BJ (cell line): ENCODE measurements at places on chromosomes 11 and 22.

DNA sequence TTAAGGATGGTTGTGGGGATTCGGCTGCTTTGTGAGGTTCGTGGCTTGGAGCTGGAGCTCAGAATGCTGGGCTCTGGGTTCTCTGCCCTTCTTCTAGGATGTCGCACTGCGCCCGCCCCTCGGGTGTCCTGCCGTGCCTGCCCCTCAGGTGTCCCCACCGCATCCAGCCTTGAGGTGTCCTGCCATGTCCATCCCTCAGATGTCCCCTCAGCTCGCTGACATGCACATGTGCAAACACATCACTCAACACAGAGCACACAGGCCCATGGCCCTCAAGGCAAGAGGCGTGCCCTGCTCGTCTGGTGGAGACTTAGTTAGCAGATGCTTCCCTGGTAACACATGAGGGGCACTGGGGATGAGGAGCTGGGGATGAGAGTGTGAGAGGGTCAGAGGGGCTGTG, 359.3 kb downstream of the TBC1D22A start:
- no peak for DNase-seq

GRCh38 chr11:5600374-5600851, 4.0 kb downstream of the TRIM6 start:
- no peak for DNase-seq

- no peak for DNase-seq
These were observed 157.3 kb upstream of the TRPC6 start for GRCh38 chr11:101741061-101741460.

DNA sequence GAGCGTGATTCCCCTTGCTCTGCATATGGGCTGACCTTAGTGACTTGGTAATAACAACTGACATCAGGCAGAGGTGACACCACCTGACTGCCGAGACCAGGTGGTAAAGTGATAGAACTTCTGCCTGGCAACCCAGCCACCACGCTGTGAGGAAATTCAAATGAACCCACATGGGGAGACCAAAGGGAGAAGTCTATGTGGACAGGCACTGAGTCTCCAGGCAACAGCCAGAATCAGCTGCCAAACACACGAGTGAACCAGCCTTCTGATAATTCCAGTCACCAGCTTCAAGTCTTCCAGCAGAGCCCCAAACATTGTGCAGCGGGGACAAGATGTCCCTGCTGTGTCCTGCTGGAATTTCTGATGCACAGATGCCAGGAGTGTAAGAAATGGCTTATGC, 29.7 kb downstream of the SPATA19 start:
- DNase-seq, result no peak

DNA sequence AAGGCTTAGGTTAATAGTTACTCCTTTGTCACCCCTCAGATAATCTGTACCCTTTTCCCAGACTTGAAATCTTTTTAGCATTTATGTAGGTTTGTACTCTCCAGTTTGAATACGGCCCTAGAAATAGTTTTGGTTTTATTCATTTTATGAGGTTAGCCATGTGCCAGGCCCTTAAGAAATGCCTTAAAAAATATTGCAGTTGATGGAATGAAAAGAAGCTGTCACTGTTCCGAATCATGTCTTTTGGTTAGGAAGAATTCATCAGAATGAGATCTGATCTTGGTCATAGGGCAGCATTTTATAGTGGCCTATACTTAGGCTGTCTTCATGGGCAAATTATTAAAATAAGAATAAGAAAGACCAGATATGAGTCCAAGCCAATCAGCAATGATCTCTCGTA, 14.8 kb upstream of the PRSS23 start:
- DNase-seq, result no peak

- DNase-seq, result no peak
These were observed 207.5 kb downstream of the TBC1D22A start for GRCh38 chr22:46969961-46970360.

DNA sequence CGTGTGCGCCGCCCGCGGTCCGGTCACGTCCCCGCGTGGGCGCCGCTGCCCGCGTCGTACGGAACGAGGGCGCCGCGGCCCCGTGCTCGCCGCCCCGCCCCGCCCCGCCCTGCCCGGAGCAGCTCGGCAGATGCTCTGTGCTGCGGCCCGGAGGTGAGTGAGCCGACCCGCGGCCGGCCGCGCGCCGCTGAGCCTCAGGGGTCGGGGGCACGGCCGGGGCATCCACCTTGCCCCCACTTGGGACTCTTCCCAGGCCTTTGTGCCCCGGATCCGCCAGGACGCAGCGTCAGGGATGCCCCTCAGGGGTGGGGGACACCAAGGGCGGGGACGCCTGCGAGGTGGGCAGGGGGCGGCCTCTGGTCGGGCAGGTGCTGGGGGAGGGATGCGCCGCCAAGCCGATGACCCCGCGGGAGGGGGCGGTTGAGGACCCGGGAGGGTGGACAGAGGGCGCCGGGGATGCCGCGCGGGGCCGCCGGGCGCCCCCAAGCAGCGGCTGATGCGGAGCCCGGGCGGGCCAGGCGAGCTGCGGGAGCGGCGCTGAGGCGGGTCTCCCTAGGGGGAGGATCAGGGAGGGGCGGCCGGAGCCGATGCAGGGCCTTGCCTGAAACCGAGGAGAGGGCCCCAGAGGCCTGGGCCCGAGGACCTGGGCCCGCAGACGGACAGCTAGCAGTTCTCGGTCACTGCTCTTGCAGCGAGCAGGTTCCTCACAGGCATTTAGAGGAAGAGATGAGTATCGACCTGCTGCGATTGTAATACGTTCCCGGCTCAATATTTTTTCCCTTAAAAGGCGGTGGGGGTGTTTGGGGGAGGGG, at the start of gene GNAZ:
GNAZ (plus strand) TSS at position 102 of the 812 bp plus-strand sequence. CDS start 25,177 bp downstream, outside the sequence.
- no peak for DNase-seq

GRCh38 chr22:39818094-39818493, 75.5 kb downstream of the ENTHD1 start:
- no peak for DNase-seq

GRCh38 chr11:113778111-113778910, 1.3 kb upstream of the CLDN25 start:
- DNase-seq, result peak; percentile 13

- DNase-seq, result no peak
These were observed 91.4 kb downstream of the CSNK2A3 start for GRCh38 chr11:11261629-11262028.

DNA sequence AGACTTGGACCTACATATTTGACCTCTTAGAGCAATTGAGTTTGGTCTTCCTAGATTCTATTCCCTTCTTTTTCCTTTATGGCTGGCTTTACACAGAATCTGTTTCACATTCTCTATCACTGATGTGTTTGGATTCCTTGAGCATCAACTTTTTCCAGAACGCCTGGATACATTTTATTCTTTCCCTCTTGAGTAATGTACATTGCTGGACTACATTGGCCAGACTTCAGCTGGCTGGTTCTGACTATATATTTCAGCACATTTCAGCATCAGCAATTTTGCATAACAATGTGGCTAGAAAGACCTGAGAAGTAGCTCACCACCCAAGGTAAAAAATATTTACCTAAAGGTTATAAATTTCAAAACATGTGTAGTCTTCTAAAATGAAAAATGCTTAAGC, 2198.2 kb upstream of the RAG2 start:
- DNase-seq, result no peak

DNA sequence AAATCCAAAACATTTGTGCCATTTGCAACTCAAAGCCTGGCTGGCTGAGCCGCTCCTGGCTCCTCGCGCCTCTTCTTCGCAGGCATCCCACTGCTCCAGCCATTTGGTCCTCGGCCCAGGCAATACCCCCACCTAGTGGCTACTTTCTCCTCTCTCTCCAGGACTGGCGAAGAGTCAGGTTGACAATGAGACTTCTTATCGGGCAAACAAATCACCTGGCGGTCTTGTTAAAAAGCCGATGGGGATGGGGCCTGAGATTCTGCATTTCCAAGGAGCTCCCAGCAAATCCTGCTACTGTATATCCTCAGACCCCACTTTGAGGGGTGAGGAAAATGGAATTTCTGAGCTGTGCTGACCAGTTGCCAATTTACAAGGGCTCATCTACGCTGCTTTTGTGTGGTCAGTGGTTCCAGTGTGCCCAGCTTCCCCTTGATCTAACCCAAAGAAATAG, 89.0 kb downstream of the ISX start:
- DNase-seq, result no peak

- no peak for DNase-seq
These were observed 120.8 kb downstream of the CTTN start for GRCh38 chr11:70519117-70519516.

GRCh38 chr11:61697764-61698163, 17.6 kb downstream of the DAGLA start:
- no peak for DNase-seq

DNA sequence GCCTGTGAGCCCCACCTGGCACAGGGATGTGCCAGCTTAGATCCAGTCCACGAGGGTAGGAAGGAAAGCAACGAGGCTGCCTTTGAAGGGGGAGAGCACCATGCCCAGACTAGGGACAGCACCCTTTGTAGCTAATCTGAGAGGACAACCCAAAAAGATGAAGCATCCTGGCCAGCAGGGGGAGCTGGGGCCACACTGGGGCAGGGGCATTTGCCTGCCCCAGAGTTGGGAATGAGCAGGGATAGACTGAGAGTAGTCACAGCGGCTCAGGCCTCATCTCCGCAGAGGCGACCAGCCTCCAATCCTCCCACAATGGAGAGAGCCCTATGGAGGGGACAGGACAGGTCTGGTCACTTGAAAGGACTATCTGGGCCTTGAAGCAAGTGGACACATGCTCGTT, 16.4 kb downstream of the LMO1 start:
- no peak for DNase-seq

- peak; percentile 66 for DNase-seq
These were observed 22.8 kb downstream of the MYH9 start for GRCh38 chr22:36365020-36365411.

DNA sequence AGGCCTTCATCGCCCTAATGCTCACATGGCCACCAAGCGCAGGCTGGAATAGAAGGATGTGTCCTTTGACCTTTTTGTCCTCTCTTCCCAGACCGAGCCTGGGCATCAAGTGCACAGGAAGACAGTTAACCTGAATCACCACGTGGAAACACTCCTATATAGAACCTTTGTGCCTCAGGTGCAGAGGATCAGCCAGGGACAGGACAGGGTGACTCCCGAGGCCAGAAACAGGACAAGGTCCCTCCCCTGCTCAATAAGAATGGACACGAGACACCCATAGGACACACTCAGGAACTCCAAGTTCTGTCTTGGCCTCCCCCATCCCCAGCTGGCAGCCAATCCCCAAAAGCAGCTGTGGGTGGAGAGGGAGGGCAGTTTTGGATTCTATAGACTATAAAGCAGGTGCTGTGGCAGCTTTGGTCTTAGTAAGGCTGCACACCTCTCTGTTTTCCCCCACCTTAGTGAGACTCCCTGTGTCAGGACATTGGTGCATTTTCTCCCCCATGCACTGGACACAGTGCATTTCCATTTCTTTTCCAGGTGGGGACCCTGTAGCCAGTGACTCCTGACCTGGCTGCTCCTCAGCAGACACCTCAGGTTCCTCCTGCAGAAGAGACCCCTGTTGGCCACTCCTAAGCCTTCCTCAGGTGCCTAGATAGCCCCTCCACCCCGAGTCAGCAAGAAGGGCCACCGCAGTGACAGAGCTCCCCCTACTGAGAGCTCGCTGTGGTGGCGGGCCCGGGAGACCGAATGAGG, 43.6 kb upstream of the POU2AF1 start:
- DNase-seq, result no peak

GRCh38 chr22:30161051-30161469, 80.8 kb downstream of the HORMAD2 start:
- DNase-seq, result no peak

DNA sequence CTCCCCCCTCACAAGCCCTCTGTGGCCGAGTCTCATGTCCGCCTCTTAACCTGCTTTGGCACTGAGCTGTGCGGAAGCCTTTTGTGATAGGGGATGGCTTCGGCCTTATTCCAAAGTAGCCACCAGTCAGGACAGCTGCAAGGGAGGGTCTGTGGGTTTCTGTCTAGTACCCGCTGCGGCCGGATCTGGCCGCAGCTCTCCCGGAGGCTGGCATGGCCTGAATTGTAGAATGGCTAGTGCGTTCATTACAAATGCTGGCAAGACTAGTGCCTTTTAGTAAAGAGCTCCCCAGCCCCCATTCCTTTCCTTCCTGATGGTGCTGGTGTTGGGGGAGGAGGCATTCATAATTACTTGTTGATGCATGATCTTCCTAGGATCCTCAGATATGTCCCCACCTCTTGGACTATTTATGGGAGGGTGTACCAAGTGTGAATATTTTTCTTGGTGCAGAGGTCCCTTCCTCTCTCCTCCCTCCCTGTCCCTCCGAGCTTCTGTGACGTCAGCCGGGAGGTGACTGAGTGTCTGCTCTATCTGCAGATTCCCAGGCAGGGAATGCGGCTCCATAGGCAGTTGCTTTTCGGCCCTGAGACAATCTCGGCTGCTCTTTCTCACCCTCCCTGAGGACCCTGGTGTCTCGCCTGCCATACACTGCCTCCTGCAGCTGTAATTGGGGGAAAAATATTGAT, 108.7 kb upstream of the E2F8 start:
- no peak for DNase-seq

DNA sequence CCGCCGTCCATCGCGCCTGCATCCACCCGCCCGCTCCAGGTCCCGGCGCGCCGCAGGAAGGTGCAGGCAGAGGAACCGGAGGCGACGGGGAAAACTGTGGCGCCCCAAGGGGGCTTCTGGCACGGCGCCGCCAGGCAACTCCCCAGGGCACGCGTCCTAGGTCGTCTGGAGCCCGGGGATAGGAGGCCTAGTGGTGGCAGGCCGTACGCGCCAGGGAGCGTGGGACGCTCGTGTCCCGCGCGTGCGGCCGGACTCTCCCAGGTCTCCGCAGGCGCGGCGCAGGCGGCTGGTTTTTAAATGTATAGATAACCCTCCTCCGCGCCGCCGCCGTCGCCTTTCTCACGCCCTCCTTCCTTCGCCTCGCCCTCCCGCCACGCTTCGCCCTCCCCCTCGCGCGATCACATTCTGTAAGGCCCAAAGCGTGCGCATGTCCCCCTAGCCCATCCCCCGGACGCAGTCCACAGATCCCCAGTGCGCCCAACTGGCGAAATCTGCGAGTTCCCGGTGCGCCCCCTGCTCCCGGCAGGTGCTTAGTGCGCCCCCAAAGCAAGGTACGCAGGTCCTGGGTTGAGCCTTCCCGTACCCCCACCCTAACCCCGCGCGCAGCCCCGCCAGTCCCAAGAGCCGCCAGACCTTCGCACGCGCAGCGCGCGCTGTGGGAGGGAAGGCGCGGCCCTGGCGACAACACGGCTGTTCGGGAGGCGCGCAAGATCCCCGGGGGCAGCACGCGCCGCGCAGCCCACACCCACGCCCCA, at the start of gene ASCL2:
ASCL2 (minus strand) TSS at position 267 of the 755 bp plus-strand sequence; CDS start at position 11, 256 bp downstream.
- DNase-seq, result no peak

DNA sequence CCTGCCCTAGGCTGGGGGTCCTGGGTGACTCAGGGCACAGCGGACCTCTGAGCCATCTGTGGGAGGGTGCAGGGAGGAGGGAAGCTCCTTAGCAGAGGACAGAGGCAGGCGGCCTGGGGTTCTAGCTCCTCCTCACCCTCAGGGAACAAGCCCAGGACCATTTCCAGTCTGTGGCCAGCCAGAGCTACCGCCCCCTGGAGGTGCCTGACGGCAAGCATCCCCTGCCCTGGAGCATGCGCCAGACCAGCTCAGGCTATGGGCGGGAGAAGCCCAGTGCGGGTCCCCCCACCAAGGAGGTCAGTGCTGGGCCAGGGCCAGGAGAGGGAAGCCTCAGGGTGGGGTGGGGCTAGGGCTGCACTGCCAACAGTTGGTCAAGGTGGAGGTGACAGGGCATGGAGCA, 26.0 kb upstream of the LRRC10B start:
- no peak for DNase-seq
